ENCODE measurements at places on chromosomes 4 and X.
A peak's percentile ranks its signal among the peaks of the same experiment; 100 is the strongest.

GRCh38 chr4:105120626-105121025 lies 26.1 kb upstream of the TET2 start:
- no peak for DNase-seq

DNA sequence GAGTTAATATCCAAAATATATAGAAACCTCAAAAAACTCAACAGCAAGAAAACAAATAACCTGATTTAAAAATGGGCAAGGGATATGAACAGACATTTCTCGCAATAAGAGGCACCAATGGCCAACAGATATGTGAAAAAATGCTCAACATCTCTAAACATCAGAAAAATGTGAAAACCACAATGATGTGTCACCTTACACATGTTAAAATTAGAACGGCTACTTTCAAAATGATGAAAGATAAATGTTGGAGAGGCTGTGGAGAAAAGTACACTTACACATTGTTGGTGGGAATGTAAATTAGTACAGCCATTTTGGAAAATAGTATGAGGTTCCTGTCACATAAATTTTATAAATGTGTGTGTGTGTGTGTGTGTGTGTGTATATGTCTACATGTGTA lies 731.3 kb downstream of the DMD start:
- DNase-seq = no peak

DNA sequence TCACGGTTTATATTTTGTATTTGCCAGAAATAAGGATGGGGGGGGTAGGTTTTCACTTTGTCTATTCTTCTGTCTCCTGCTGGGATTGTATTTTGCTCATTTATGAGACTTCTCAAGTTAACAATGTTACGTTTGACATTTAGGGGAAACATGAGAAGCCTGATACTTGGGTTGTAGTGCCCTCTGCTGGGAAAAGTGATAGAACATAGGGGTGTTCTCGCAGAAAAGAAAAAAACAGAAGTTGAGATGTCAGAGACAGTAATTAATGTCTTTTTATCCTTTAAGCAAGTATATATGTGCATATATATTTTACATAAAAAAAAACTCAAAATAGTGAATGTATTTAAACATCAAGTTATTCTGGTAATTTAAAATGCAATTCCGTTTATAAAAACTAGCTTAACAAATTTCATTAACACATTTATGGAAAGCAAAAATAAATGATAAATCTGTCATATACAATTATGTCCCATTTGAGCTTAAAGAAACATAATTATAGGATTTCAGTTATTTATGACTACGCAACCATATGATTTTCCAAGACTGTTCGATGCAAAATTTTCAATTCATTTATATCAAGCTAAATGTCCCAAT lies 46.0 kb upstream of the TMPRSS11F start:
- DNase-seq = peak; percentile 59

- DNase-seq = no peak
Measured at GRCh38 chr4:121041307-121042090, 30.8 kb downstream of the NDNF start.

GRCh38 chrX:153739754-153740486 lies 15.3 kb downstream of the ABCD1 start:
- DNase-seq = no peak

GRCh38 chr4:174553828-174554227 lies 31.5 kb upstream of the HPGD start:
- DNase-seq = no peak

GRCh38 chr4:182126096-182126495 lies 117.1 kb upstream of the TENM3 start:
- DNase-seq = no peak

GRCh38 chrX:39227371-39227770 lies 426.1 kb downstream of the MID1IP1 start:
- DNase-seq = no peak

DNA sequence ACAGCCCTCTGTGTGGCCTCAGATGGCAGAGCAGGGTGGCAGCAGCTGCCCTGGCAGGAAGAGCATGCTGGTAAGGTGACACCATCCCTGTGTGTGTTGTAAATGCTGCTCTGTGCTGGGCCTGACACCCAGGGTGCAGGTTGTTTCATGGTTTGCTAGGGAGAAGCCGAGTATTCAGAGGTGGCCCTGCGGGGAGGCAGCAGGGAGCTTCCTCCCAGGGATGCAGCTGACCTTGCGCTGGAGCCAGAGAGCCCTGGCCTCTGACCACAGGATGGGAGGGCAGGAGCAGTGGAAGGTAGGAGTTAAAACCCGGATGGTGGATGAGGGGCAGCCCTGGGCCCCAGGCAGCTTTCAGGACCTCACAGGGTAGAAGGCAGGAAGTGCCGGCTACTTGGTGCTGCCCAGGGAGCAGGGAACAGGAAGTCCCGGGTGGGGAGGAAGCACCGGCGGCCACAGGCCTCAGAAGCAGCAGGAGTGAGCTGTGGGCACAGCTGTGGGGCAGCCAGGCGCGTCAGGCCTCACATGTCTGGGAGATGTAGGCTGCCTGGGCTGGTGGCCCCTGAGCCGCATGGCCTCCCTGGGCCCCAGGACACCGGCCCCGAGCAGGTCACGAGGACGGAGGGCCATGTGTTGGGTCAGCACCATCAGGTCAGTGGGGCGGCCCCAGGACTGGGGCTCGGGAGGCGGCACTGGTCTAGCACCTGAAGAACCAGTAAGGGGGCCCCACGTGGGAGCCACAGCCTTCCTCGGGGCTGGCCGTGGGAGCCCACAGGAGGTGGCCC lies 19.1 kb downstream of the SH3BP2 start:
- DNase-seq = peak; percentile 78

DNA sequence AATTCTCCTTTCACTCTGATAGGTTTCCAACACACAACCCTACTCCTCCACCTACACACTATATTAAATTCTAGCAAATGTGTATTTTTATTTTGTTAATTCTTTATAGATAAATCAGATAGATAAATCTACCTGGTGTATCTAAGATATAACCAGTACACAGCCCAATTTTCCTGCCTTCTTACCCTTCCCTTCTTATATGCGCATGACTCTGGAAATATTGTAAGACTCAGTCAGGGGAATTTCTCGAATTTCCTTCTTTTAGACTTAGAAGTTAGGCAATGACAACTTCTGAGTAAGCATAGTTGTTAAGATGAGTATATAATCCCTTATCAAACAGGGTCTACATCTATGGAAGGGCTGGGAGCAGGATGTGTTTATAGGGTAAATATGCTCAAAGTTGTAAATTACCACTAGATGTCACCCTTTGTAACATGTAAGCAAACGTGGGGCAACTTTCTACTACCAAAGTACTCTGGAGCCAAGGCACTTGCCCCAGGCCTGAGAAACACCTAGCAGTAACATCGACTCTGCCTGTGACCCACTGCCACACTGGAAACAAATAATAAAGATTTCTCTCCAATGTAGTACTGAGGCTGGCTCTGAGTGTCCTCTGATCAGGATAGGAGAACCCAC lies 444.7 kb downstream of the IQCM start:
- peak; percentile 30 for DNase-seq

DNA sequence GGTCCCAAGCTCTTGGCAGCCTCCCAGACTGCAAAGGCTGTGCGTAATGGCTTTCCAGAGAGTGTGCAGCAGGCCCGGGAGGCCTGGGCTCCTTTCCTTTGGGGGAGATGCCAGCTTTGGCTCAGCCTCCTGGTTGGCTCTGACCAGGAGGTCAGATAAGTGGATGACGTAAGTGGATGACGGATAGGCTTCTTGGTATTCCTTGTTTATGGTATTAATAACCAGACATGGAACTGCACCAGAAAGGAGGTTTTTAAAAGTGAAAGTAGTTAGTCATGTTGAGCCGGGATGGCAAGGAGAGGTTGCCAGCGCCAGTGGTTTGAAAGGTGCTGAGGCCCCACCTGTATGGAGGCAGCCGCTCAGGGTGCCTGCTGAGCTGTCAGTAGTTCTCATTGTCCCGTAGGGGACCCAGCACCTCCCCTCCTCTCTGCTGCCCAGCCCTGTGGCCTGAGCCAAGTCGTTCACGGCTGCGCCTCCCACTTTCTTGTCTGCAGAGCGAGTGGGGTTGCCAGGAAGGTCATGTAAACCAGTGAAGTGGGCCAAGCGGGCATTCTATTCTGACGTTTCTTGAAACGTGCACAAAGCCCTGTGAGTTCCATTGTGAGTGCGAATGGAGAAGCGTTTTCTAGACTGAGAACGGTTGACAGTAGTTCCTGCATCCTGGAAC lies 28.7 kb upstream of the STOX2 start:
- no peak for DNase-seq

GRCh38 chr4:158836828-158837449 lies 68.1 kb downstream of the FNIP2 start:
- DNase-seq = no peak

- no peak for DNase-seq
Measured at GRCh38 chr4:110797486-110797885, 174.6 kb upstream of the PITX2 start.

DNA sequence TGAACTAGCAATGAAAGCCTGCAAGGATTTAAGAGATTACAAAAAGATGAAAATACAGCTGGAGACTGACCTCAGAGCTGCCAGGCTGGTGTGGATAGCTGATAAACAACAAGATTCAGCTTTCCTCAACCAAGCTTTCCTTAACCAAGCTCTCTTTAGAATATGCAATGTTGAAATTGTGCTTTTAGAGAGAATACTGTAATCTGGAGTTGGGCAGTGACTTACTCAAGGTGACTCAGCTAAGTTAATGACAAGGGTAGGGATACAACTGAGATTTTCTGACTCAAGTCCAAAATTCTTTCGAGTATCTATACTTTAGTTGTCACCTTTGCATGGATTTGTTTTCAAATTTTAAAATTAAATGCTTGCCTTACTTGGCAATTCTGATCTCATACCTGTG lies 98.0 kb downstream of the AMMECR1 start:
- no peak for DNase-seq
